ENCODE measurements at places on chromosomes 16 and 17. TPM values are rescaled to one million over a fixed set of nuclear protein-coding genes. Genes with fewer than 3 reads are reported as not detected.
A peak's percentile ranks its signal among the peaks of the same experiment; 100 is the strongest.

CSH2 gene
- total RNA-seq = not detected

DNA sequence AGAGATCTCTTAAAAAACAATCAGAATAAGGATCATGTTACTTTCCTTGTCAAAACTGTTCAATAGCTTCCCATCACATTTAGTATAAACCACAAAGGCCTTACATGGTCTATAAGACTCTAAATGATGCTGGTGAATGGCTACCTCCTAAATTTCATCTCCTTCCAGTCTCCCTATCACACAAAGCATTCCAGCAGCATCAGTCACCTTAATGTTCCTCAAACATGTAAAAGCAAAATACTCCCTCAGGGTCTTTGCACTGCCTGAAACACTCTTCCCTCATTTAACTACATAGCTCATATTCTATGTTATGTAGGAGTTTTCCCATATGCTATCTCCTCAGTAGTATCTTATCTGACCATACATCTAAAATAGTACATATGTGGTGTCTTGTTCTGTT is 53.5 kb upstream of the INTS2 start:
- no peak for ATAC-seq

KRT222 gene
- 2.4 TPM for total RNA-seq

DNA sequence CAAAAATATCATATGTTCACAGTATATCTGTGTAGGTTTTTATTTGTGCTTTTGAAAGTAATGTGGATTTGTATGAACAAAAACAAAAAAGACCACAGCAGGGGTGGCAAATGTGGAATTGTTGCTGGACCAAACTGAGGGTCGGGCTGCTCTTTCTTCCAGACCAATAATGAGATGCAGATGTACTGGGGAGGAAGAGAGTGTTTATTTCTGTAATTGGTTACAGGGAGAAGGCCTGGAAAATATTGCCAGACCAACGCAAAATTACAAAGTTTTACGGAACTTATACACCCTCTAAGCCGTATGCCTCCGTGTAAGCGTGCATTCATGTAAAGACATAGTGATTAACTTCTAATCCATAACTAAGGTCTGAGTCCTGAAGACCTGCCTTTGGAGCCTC is 353.9 kb upstream of the C16orf82 start:
- ATAC-seq = no peak

GRCh38 chr17:4986403-4986802 is 1.1 kb downstream of the CAMTA2 start:
- peak; percentile 11 for ATAC-seq

HOXB4 gene
- 7.4 TPM for total RNA-seq

- ATAC-seq = no peak
Measured at GRCh38 chr17:21131137-21131536, 4.4 kb downstream of the DHRS7B start.

GRCh38 chr17:57879437-57880085 is 29.7 kb upstream of the MRPS23 start:
- ATAC-seq = no peak

GRCh38 chr16:52450241-52450640 is 96.7 kb downstream of the TOX3 start:
- no peak for ATAC-seq

DNA sequence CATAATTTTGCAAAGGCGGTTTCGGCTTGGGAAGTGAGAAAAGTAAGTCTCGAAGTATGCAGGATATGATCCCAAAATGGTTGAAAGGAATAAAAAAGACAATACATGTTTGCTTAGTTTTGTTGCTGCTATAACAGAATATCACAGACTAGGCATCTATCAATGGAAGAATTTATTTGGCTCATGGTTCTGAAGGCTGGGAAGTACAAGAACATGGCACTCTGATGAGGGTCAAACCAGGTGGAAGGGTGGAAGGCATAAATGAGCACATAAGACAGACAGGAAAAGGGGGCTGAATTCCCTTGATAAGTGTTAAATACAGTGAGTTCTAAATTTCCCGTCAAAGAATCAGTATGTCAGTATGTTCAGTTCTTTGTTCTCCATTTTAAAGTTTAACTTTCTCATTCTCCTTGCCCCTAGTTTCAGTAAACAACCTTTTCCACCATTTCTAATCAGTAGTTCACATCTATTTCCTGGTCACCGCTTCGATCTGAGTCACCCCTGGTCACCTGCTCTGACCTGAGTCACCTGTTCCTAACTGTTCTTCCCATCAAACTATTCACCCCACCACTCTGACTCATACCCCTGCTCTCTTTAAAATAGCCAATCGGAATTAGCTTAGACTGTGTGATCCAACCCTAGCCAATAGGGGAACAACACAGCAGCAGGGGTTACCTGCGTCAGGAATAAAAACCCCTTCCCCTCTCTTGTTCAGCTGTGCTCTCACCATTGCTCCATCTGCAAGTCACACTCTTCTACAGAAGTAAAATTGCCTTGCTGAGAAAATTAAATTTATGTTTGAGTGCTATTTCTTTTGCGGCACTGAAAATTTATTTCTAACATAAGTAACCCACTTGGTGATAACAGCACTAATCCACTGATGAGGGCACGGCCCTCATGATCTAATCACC is 240.8 kb downstream of the STX8 start:
- ATAC-seq = no peak

DNA sequence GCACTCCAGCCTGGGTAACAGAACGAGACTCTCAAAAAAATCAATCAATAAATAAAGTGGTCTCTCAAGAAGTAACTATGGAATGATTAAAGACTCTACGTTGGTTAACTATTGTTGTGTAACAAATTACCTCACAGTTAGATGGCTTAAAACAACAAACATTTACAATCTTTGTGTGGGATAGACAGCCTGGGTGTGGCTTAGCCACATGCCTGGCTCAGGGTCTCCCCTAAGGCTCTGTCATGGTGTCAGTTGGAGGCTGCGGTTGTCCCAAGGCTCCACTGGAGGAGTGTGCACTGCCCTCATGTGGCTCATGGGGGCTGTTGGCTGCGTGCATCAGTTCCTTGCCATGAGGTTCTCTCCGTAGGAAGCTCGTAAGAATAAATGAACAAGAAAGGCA is 294.5 kb downstream of the SNX29 start:
- ATAC-seq = no peak

RFWD3 gene
- total RNA-seq = 8.9 TPM

- ATAC-seq = no peak
Measured at GRCh38 chr16:48503779-48504178, 106.2 kb downstream of the N4BP1 start.

DNA sequence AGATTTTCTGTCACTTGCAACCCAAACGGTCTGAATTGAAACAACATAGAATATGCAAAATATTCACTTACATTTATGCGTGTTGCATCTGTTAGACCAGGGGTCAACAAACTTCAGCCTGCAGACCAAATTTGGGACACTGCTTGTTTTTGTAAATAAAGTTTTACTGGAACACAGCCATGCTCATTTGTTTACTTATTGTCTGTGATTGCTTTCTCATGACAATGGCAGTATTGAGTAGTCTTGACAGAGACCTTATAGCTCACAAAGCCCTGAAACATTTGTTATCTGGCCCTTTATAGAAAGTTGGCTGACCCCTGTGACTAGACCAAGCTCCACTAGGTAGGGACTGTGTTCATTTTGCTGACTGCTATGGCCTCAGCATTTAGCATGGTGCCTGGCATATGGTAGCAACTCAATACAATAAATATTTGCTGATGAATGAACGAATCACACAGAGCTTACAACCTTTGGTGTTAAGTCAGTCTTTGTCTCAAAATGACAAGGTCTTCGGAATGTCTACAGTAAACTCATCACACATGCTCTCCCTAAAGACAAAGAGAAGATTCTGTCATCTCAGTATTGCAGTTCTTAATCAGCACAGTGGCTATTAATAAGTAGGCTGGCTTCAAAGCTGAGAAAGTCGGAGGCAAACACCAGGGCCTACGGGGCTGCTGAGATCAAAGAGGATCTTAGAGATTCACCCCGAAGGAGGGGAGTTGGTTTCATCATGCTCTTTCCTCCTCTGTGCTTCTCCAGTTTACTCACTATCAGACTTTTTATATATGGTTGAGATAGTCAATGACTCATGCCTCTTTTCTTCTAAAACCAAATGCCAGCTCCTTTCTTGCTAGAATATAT is 95.2 kb upstream of the AXIN2 start:
- no peak for ATAC-seq

MYH1 gene
- total RNA-seq = not detected

DNA sequence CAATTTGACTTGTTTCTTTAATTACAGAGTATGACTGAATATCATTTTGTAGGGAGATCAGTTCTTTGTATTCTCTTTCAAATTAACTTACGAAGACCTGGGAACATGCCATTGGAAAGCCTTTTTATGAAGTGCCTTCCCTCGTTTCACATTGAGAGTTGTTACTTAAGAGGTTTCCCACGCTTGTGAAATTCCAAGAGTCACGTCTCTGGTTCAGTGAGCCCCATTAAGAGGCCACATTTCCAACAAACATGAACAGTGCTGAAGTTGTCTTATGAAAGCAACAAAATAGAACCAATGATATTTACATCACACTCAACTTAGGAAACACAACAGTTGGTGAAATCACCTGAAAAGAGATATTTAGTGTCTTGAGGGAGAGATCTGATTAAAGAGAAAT is 334.1 kb downstream of the TOX3 start:
- no peak for ATAC-seq

SP6 gene
- total RNA-seq = 0.31 TPM

DNA sequence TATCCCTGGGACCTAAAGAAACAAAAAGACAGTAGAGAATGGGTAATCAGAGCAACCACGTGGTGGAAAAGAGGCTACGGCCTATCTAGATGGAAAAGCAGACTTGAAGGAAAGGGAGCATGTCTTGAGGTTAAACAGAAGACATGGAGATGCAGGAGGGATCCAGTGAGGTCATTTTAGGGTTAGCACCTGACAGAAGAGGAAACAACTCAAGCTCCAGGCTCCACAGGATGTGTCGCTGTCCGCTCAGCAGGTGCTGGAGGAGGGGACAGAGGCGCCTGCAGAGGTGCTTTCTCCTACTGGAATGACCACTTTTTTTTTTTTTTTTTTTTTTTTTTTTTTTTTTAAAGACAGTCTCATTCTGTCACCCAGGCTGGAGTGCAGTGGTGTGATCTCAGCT is 47.5 kb upstream of the CLEC3A start:
- no peak for ATAC-seq

PDILT gene
- not detected for total RNA-seq

DNA sequence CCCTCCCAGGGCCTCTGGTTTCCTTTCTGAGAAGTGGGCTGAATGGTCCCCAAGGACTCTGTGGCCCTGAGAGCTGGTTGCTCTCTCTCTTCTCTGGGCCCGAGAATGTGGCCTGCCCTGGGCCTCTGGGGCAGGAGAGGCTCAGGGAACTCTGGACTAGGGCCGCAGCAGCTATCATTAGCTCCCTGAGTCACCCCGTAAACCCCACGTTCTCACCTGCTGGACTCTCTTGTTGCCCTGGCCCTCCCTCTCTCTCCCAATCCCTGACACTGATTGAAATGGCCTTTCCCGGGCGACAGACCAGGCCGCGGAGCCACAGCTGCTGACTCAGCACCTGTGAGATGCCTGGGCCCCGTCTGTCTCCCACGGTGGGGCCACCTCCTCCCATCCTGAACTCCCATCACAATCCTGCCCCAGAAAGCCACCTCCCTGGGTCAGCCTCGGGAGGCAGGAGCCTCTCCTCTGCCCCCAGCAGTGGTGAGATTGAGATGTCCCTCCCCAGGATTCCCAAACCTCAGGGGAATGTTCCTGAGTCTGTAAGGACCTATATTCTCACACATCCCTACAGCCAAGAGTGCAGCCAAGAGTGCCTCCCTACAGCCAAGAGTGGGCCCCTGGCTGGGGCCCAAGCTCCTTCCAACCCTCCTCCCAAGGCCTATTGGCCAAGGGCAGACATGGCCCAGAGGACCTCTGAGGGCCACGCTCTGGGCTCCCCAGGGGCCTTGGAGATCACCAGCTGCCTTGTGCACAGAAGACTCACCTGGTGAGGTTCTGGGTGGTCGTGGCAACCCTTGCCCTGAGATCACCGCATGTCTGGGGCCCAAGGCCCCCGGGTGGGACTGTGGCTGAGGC is 470 bp downstream of the TRPV3 start:
- no peak for ATAC-seq

GRCh38 chr16:7124701-7125100 is 207.9 kb upstream of the RBFOX1 start:
- ATAC-seq = no peak

- no peak for ATAC-seq
Measured at GRCh38 chr17:28843816-28844148, 1.2 kb upstream of the FAM222B start.
